NCI-H748 treated with DMSO at 0.1 percent for 48 hours (cell line): ENCODE measurements at places on chromosomes 2 and 18.

DNA sequence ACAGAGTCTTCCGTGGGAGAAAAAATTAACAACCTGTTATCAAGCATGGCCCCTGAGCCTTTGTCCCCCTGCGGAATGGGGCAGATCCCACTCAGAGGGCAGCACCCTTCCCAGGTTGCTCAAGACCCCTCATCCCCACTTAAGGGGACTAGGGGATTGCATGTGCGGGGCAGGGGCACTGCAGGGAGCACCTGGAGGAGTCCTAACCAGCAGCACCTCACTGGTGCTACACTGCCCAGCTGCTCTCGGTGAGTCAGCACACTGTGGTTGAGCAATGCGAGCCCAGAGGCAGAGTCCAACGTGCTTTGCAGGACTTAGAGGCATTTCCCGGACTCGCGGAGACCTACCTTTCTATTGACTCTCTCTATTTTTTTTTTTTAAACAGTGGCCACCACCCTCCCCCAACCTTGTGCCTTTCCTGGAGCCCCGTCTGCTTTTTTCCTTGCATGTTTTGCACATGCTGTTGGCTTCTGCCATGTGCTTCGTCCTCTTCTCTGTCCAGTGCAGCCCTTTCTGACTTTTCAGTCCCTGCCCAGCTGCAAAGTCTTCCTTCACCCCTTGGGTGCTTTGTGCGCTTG is 74.0 kb downstream of the IL1R2 start:
- DNase-seq = no peak

GRCh38 chr2:105781274-105781978 is 36.7 kb downstream of the NCK2 start:
- DNase-seq = no peak

DNA sequence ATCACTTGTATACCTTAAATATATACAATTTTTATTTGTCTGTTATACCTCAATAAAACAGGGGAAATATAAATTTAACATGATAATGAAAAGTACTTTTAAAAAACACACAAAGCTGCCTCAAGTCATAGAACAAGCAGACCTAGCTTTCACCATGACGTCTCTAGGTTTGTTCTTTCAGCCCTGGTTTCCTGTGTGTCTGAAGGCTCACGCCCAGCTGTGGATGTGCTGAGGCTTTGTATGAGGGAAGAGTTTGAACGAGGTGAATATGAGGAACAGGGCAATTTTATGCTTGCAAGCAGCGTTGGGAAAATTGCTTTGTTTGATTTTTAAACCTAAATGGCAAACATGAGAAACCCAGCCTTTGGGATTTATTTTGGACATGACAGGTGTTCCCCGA is 15.3 kb downstream of the SH3RF3 start:
- DNase-seq = no peak

DNA sequence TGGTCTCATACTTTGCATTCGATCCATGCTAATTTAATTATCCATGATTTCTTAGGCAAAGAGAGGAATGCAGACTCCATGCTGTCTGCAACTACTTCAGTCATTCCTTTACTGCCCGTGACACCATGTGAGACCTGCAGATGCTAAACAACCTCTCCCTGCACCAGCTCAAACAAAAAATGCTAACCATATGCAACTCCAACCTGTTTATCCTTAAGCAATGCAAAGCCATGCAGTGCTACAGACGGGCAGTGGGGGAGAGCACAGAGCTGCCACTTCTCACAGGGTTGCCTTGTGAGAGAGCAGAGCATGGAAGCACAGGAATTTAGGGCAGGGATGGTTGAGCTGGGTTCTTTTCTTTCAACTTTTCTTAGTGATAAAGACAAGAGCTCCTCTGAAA is 74.9 kb upstream of the KLHL14 start:
- DNase-seq = no peak

GRCh38 chr2:102083393-102083703 is 59.2 kb upstream of the IL1R1 start:
- DNase-seq = no peak

DNA sequence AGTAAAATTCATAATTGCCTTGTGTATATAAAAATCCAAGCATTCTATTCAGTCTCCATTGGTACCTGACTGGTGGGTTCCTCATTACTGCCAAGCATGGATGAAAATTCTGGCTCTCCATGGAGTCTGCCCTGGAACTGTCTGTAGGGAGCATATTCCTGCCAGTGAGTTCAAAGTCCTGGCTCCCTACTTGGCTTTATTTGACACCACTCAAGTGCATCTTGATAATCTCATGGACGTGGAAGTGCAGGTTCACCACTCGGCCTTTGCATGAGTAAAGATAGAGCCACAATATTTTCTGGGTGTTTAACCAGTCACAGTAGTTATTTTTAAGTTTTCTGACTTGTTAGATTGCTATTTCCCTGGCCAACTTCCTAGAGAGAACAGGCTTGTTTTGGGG is 63.5 kb downstream of the CNTNAP5 start:
- DNase-seq = no peak

DNA sequence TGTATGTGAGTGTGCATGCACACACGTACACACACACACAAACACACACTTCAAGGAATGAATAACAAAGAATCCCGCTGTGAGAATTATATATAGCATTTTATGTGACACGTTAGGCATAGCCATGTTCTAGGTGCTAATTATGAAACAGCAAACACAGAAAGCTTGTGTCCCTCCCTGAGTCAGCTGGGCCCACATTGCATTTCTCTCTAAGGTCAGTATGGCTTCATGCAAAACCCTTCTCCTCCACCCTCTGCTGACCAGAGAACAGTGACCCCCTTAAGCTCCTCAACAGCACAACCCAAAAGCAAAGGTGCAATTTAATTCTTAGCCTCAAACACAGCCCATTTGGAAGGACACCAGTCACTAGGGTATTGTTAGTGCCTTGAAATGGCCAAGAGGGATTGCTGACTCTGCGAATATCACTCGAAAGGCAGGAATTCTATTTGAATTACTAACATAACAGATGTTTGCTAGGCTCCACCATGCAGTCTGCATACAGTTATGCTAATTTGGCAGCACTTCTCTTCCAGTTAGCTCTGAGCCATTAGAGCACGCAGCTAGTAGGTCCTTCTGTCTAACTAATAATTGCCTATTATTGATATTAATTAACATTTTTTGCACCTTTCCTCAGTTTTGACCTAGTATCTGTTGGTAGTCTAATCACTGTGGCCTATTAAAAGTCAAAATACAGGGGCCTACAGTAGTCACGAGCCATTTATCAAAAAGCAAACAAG is 149.0 kb downstream of the LNPK start:
- peak; percentile 52 for DNase-seq
